IPS DF 6.9 (cell line): ENCODE measurements at places on chromosomes 12 and 14.

DNA sequence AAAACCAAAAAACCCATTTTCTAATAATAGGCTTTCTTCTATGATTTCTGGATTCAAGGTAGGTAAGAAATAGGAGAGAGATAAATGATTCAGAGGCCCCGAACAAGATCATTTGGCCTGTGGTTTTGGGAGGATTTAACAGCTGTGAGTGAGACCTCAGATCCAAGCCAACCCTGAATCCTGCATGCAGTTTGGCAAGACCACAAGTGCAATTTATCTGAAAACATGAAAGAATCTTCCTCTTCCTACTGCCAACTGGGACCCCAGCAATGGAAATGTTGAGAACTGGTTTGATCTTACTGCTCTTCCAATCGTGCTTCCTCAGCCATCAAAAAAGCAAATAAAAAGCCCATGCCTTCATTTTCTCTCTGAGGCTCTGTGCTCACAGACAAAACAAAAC is 519.7 kb upstream of the TBX3 start:
- H3K27me3 ChIP-seq: no peaks in the 10 kb centered on the region
- H3K36me3 ChIP-seq: no peaks in the 10 kb centered on the region
- no peaks in the 10 kb centered on the region for H3K4me1 ChIP-seq
- no peak overlapping the region for H3K4me3 ChIP-seq
- H3K27ac ChIP-seq: no peak overlapping the region
- no peak for DNase-seq

- no peaks in the 10 kb centered on the region for H3K27me3 ChIP-seq
- H3K4me1 ChIP-seq: no peaks in the 10 kb centered on the region; the same call in none of the 2 replicates
These were observed 58.9 kb downstream of the DDX51 start for GRCh38 chr12:132085291-132085635.

DNA sequence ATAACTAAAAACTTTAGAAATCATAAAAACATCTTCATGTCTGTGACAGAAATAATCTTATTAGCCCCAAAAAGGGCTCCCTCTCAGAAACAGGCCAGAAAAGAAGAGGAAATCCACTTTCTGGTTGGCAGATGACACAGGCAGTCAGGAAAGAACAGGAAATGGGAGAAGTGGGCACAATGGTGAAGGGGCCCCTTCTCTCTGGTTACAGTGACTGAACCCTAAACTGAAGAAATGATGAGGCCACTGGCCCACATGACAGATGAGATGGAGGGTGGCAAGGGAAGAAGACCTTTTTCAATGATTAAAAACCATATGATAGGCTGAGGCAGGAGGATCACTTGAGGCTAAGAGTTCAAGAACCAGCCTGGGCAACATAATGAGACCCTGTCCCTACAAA is 21.1 kb downstream of the TCTN1 start:
- no peaks in the 10 kb centered on the region; the same call in 1 of the 2 replicates for H3K27me3 ChIP-seq
- H3K4me3 ChIP-seq: no peak overlapping the region
- no peak overlapping the region for H3K27ac ChIP-seq
- H3K36me3 ChIP-seq: no peaks in the 10 kb centered on the region
- no peak for DNase-seq

DNA sequence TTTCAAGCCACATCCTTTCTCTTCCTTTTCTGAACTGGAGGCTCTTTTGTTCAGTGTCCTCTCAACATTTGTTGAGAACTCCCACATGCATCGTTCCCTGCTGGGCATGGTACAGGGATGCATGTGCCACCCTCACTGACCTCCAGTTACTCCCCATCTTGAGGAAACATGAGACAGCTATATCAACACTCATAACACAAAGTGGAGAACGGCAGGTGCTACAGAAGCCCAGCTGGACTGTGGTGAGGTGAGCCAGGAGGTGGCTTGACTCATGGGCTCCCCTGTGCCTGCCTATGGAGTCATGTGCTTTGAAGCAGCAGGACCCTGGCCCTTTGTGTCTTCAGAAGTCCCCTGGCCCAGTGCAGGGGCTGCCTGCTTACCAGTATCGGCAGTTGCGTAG is 9.7 kb downstream of the MYH6 start:
- H3K4me1 ChIP-seq: no peaks in the 10 kb centered on the region; the same call in 1 of the 2 replicates
- H3K4me3 ChIP-seq: no peak overlapping the region
- no peak overlapping the region for H3K27ac ChIP-seq

- no peak overlapping the region for H3K27ac ChIP-seq
- no peaks in the 10 kb centered on the region for H3K27me3 ChIP-seq
- no peaks in the 10 kb centered on the region for H3K36me3 ChIP-seq
- no peak for DNase-seq
- no peaks in the 10 kb centered on the region for H3K4me1 ChIP-seq
These were observed 98.4 kb upstream of the BTG1 start for GRCh38 chr12:92244036-92244435.

DNA sequence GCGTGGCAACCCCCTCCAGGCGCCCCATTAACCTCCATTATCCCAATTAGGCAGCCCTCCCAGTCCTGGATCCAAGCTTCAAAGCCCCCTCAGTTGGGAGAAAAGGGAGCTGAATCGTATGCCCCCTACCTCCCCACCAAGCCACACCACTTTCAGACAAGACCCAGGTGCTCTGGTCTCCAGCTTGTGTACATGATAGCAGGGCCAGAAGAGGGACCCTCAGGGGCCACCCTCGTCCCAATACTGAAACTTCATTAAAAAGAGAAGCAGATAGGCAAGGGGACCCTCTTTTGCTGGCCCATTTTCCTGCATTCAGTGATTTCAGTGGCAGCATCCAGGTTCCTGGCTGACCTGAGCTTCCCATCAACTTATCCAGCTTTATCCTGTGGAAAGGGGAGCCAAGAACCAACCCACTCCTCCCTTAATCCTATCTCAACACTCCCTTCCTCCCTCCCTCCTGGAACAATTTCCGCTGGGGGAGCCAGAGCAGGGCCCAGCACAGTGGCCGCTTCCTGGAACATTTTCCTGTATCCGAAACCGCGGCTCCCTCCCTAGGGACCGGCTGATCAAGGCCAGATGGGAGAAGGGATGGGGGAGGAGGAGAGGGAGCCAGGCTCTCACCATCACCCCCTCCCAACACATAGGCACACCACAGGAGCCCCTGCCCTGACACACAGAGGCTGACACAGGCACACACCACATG is 9.5 kb upstream of the SP7 start:
- no peak for DNase-seq
- peak overlapping the region; percentile 37; the same call in 1 of the 2 replicates for H3K4me3 ChIP-seq
- H3K27ac ChIP-seq: no peak overlapping the region
- no peaks in the 10 kb centered on the region for H3K36me3 ChIP-seq
- H3K4me1 ChIP-seq: peaks cover 4% of the 10 kb centered on the region; the same call in 1 of the 2 replicates

GRCh38 chr14:99425272-99425681 is 55.4 kb downstream of the SETD3 start:
- no peak for DNase-seq
- H3K4me3 ChIP-seq: no peak overlapping the region
- H3K4me1 ChIP-seq: peaks cover 4% of the 10 kb centered on the region; the same call in 1 of the 2 replicates

GRCh38 chr12:88062474-88062873 is 33.3 kb upstream of the C12orf50 start:
- no peak overlapping the region for H3K27ac ChIP-seq
- no peaks in the 10 kb centered on the region for H3K4me1 ChIP-seq
- no peaks in the 10 kb centered on the region for H3K27me3 ChIP-seq

DNA sequence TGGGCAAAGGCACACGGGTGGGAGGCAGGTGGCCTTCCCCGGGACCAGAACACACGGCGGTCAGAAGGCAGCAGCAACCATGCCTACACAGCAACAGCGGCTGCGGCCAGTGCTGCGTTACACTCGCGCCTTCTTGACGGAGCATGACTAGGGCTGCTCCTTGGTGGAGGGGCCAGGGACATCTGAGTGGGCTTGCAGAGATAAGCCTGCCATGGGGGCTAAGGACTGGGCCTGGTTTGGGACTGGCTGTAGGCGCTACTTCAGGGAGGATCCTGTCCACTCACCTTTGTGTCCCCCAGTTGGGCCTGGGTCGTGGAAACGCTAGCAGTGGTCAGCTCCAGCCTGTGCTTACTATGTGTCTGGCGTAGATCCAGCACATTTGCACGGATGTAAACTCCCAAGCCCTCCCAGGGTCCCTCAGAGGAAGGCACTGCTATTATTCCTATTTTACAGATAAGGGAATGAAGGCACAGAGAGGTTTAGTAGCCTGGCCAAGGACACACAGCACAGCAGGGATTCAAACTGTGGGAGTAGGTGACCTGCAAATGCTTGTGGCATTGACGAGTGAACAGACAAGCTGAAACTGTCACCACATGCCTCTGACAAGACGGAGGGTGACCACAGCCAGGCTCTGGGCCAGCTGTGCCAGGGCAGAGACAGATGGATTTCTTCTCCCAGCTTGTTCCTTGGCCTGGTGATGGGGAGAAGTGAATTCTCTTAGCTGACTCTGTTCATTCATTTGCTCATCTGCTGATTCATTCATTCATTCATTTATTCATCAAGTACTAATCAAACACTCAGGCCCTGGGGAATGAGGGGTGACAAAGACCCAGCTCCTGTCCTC is 31.9 kb upstream of the DLK1 start:
- H3K27me3 ChIP-seq: no peaks in the 10 kb centered on the region
- DNase-seq: no peak
- no peaks in the 10 kb centered on the region for H3K36me3 ChIP-seq
- H3K27ac ChIP-seq: no peak overlapping the region

DNA sequence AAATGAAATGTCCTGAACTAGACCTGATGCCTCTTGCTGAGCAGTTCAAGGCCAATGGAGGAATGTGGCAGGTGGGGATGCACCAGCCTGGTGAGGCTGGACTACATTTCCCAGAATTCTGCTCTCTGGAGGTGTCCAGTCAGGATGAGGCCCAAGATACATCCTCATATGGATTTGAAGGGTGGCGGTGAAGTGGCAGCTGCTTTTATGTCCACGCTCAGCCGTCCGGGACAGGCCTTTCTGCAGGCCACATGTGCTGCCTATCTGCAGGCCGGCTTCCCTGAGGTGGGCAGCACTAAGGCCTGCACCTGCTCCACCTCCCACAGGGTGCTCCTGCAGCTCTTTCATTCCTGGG is 230.2 kb downstream of the BCL11B start:
- no peak overlapping the region for H3K4me3 ChIP-seq
- H3K27me3 ChIP-seq: no peaks in the 10 kb centered on the region
- no peaks in the 10 kb centered on the region for H3K36me3 ChIP-seq
- DNase-seq: no peak
- H3K27ac ChIP-seq: no peak overlapping the region

DNA sequence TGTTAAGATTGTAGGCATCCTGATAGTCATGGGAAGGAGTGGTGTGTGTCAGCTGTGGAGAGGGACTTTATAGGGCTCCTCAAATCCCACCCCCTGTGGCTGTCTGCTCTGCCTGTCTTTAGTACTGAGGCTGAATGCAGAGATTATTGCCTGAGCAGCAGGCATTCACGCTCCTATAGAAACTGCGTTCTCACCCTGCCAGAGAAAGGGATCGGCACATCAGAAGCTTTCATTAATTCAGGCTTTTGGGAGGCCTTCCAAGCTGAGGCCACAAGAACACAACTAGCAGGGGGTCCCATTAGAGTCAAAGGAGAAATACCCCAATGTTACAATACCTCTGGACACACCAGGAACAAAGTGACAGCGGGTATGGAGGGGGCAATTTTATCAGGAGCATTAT is 12.6 kb downstream of the KCNK10 start:
- H3K4me3 ChIP-seq: no peak overlapping the region
- DNase-seq: no peak
- no peak overlapping the region for H3K27ac ChIP-seq
- H3K36me3 ChIP-seq: no peaks in the 10 kb centered on the region
- H3K4me1 ChIP-seq: no peaks in the 10 kb centered on the region

DNA sequence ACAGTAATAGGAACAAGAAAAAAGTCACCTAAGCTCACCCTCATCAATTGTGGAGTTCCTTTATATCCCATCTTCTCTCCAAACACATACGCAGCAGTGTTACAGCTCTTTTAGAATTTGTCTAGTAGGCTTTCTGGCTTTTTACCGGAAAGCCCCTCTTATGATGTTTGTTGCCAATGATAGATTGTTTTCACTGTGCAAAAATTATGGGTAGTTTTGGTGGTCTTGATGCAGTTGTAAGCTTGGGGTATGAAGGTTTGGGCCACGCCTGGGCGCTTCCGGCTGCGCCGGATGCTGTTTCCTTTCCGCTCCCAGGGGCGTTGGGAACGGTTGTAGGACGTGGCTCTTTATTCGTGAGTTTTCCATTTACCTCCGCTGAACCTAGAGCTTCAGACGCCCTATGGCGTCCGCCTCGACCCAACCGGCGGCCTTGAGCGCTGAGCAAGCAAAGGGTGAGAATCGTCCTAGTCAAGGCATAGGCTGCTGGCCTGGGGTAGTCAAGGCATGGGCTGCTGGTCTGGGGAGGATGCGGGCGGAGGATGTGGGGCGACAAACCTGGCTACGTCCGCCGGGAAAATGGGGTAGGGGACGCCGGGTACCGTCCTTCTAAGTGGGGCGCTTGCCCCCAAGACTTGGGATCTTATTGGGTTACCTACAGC is at the start of the genes C12orf57 and RNU7-1:
C12orf57 (plus strand) TSS at position 301 of the 659 bp plus-strand sequence; CDS start at position 401, 100 bp downstream.
RNU7-1 (plus strand) TSS at position 95 of the 659 bp plus-strand sequence.
- H3K4me3 ChIP-seq: peak within 1 kb of the TSS; percentile 78

DNA sequence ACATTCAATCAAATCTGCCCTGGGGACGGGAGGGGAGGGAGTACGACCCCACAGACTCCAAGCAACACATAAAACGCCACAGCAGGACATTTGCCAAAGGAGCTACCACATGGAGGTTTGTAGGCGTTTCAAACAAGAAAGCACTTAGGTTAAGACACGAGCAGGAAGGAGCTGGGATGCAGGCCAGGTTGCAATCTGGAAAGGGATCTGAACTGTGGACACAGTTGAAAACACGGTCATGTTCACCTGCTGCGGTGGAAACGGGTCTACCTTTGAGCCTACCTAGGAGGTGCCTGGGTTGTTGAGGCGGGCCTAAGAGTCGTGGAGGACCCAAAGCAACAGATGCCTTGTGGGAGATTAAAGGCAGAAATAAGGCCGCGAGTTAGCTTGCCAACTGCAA is 18.4 kb downstream of the PRKAB1 start:
- no peak overlapping the region for H3K27ac ChIP-seq
- no peak overlapping the region for H3K4me3 ChIP-seq
- no peaks in the 10 kb centered on the region for H3K4me1 ChIP-seq
- DNase-seq: no peak
- no peaks in the 10 kb centered on the region for H3K27me3 ChIP-seq

DNA sequence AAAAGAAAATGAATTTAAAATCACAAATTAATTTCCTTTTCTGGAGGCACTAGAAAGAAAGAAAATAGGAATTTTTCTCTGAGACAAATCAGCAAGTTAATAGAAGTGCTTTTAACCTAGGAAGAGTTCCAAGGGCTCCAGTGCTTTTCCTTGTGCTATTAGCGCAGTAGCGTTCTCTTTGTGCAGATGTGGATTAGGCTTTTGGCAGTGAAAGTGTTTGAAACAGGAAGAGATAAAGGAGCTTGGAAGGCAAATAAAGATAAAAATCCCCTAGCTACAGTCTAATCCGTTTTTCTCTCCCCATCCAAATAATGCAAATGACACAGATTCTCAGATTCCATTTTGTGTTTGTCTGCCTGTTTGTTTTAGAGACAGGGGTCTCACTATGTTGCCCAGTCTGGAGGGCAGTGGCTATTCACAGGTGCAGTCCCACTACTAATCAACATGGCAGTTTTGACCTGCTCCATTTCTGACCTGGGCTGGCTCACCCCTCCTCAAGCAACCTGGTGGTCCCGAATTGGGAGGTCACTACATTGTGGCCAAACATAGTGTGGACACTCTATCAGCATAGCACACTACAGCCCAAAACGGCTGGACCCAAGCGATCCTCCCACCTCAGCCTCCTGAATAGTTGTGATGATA is 166.1 kb downstream of the PAWR start:
- peaks cover 4% of the 10 kb centered on the region; the same call in 1 of the 2 replicates for H3K4me1 ChIP-seq
- DNase-seq: no peak
- no peak overlapping the region for H3K4me3 ChIP-seq
